NCI-H1436 (cell line): ENCODE measurements at places on chromosomes 1 and 21.

DNA sequence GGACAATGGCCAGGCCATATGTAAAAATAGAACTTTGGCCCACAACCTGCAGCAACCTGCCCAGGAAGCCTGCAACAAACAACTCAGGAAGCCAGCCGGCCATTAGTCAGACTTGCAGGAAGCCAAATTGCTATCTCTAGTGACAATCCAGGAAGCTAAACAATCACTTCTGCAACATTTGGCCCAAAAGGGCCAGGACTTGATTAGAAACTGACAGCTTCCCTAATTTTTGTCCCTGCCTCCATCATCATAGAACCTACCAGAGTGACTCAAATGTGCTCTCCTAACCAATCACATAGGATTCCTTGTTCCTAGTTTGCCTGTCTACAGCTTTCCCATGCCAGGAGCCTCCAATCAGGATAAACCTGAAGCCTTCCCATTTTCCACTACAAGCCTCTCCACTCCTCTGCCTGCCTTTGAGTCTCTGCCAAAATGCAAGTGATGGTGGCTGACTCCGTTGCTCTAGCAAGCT is 639.3 kb downstream of the PTPRU start:
- DNase-seq = no peak

- no peak for DNase-seq
Measured at GRCh38 chr1:107132195-107132594, 8.6 kb upstream of the NTNG1 start.

- DNase-seq = peak; percentile 44
Measured at GRCh38 chr1:9128520-9129265, at the start of gene GPR157. TSS of gene GPR157 (minus strand) at chr1:9129102. CDS start at chr1:9129027, 75 bp downstream.

DNA sequence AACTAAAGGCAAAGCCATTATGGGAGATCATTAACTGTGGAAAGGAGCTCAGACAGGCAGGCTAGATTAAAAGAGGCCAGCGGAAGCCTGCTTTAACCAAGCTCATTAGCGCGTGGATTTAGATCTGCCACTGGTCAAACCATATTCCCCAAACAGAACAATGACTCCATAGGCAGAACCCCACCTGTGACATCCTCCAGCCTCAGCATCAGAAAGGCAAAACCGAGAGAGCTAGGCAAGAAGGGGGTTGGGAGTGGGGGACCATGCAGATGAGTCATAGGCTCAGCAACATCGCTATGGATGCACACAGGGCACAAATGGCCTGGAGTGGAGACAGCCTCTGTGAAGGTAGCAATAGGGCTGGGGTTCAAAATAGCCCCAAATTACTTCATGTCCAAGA is 20.6 kb downstream of the MKNK1 start:
- no peak for DNase-seq

DNA sequence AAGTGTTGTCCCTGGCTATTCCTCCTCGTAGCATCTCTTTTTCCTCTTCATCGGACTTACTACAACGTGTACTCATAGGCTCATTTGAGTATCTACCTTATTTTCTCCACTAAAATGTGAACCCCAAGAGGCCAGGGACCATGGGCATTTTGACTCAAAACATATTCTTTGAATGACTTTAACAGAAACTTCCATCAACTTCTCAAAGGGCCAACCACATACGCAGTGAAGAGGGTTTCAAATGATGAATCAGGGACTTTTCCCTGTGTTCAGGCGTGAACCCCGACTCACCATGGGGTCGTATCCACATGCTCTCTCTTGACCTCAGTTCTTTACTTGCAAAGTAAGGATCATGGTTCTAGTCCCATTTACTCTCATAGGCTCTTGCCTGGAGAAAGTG is 20.2 kb upstream of the GPR137B start:
- DNase-seq = no peak

DNA sequence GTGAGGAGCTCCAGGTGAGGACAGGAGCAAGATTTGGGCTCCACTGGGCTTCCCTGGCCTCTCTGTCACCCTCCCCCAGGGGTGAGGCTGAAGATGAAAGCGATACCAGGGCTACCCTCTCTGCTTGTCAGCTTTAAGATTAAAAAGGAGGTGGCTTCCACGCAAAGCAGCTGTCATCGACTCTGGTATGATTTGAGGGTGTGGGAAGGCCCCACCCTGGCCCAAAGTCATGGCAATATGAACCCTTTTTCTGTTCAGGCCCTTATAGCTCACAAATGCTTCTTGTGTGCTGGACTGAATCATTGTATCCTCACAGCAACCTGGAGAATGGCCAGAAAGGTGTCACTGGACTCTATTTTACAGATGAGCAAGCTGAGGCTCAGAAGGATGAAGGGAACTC is 41.6 kb downstream of the NUAK2 start:
- DNase-seq = no peak

GRCh38 chr21:35674895-35675470 is 385.3 kb downstream of the SETD4 start:
- no peak for DNase-seq

GRCh38 chr1:160733898-160734297 is 5.1 kb upstream of the SLAMF7 start:
- DNase-seq = no peak

- DNase-seq = peak; percentile 63
Measured at GRCh38 chr1:75342786-75343185, 208.6 kb downstream of the LHX8 start.

- peak; percentile 70 for DNase-seq
Measured at GRCh38 chr1:203252678-203253077, 23.2 kb upstream of the CHIT1 start.

- DNase-seq = no peak
Measured at GRCh38 chr1:24695202-24695974, 49.9 kb upstream of the CLIC4 start.

- DNase-seq = no peak
Measured at GRCh38 chr1:94316836-94317789, 79.7 kb upstream of the ARHGAP29 start.

GRCh38 chr21:41481191-41481590 is 26.8 kb downstream of the TMPRSS2 start:
- no peak for DNase-seq

DNA sequence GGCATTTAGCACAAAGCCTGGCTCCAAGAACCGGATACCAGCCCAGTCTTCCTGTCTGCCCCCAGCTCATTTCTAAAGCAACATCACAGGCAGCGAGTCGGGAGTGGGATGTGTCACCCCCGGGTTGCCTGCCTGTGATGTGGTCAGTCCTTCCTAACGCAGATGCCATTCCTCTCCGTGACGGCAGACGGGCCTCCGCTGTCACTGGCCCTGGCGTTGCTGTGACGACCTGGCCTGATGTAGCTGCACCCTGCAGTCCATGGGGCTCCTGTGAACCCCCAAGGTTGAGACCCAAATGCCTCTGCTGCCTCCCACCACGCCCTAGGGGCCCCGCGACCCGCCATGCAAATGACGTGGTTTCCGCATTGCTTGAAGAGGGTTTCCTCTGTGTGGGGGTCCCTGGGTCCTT is 12.3 kb downstream of the TNFRSF1B start:
- DNase-seq = no peak

DNA sequence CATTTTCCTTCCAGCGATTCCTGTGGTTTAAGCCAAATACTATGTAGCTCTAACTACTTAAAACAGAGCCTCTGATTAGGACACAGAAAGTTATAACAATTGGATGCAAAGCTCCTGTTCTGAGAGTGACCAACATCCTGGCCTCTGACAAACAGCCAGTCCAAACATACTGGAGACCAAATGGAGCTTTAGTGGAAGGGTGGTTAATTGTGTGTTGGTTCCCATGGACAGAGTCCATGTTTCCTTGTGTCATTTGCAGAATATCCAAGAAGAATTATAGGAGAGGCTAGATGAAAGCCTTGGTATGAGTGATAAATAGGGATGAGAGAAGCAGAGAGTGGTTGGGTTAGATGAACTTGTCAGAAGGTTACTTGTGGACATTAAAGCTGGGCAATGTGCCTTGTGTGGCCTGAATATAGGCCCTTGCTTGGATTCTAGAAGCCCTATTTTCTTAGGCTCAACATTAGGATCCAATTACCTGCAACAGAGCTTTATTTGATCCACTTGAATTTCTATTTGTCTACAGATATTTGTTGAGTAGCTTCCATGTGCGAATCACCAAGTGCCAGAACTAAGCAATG is 180.5 kb upstream of the GORAB start:
- no peak for DNase-seq

DNA sequence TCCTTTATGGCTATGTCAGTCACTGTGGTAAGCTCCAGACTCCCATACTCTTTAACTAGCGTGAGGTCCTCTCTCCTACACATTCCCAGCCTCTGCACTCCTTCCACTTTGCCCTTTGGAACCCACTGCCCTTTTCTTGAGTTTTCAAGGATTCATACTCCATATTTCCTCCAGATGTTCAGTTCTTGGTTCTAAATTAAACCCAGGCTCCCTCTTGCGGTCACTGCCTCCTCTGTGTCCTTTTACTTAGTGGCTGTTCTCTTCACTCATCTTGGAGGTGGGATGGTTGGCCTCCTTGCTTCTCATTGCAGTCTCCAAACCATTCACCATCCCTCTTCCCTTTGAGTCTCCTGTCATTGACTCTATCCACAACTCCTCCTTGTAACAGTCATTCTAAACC is 208.1 kb downstream of the TGFB2 start:
- DNase-seq = no peak
